ENCODE measurements at places on chromosomes 7 and 10.

GRCh38 chr10:61621605-61622051, 41.1 kb upstream of the CABCOCO1 start:
- no peak for DNase-seq

- no peak for DNase-seq
These were observed 5.8 kb upstream of the GGCT start for GRCh38 chr7:30510124-30511075.

- DNase-seq, result no peak
These were observed 361.0 kb downstream of the ETV1 start for GRCh38 chr7:13628239-13629001.

DNA sequence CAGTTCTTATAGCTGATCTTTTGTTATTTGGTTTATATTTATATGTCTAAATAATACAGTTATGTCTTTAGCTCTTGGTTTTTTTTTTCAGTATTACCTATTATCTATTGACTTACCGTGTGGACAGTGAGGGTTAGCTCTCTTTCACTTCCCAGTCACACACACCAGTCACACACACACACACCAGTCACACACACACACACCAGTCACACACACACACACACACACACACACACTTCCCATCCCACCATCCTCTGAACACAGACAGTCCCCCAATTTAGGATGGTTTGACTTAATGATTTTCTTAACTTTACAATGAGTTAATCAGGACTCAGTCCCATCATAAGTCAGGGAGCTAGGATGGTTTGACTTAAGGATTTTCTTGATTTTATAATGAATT, 18.9 kb upstream of the AGFG2 start:
- DNase-seq, result no peak

GRCh38 chr10:7606951-7607404, 59.8 kb downstream of the ITIH5 start:
- no peak for DNase-seq

DNA sequence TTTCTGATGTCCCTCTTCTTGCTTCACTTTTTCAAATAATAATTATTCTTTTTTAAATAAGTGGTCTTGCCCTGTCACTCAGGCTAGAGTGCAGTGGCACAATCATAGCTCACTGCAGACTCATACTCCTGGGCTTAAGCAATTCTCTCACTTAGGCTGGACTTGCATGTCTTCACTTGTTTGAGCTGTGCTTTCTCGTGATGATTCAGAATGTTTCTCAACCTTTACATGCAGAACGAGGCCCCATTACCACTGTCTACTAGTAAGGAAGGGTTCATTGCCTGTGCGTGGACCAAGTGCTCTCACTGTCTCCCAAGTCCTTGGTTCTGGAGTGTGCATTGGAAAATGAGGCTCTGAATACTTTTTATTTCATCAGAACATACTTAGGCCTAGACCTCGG, 468.6 kb upstream of the COBL start:
- no peak for DNase-seq

DNA sequence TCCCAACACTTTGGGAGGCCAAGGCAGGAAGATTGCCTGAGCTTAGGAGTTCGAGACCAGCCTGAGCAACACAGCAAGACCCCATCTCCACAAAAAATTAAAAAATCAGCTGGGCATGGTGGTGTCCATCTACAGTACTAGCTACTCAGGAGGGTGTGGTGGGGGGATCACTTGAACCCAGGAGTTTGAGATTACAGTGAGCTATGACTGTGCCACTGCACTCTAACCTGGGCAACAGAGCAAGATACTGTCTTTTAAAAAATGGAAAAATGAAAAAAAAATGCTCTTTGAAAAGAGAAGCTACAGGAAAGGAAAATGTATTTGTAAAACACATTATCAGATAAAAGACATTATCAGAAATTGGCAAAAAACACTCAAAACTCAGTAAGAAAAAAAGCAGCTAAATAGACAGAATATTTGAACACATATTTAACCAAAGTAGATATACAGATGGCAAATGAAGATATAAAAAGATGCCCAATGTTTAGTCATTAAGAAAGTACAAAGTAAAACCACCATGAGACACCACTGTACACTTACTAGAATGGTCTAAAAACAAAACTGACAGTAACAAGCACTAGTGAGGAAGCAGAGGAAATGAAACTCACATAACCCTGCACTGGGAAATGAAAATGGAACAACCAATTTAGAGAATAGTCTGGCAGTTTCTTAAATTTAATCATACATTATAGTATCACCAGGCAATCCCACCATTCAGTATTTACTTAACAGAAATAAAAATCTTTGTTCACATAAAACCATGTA, 40.5 kb downstream of the NRBF2 start:
- DNase-seq, result no peak

GRCh38 chr7:30001998-30002397, 12.4 kb upstream of the SCRN1 start:
- no peak for DNase-seq

All from T-helper 1 cell (primary cell).